Activated CD4-positive, alpha-beta memory T cell treated with anti-CD3 and anti-CD28 coated beads, Interleukin-2, amount 10 ng/mL, durations not matched to agents 7 days and 5 days (primary cell): ENCODE measurements at places on chromosomes 1 and 21. TPM values are rescaled to one million over a fixed set of nuclear protein-coding genes. Genes with fewer than 3 reads are reported as not detected.

GRCh38 chr1:9340864-9341263, 48.2 kb downstream of the SPSB1 start:
- no peak overlapping the region for H3K27ac ChIP-seq
- H3K4me3 ChIP-seq: no peak overlapping the region
- no peaks in the 10 kb centered on the region for H3K27me3 ChIP-seq
- no peaks in the 10 kb centered on the region for H3K4me1 ChIP-seq
- H3K36me3 ChIP-seq: no peaks in the 10 kb centered on the region
- DNase-seq: no peak

DNA sequence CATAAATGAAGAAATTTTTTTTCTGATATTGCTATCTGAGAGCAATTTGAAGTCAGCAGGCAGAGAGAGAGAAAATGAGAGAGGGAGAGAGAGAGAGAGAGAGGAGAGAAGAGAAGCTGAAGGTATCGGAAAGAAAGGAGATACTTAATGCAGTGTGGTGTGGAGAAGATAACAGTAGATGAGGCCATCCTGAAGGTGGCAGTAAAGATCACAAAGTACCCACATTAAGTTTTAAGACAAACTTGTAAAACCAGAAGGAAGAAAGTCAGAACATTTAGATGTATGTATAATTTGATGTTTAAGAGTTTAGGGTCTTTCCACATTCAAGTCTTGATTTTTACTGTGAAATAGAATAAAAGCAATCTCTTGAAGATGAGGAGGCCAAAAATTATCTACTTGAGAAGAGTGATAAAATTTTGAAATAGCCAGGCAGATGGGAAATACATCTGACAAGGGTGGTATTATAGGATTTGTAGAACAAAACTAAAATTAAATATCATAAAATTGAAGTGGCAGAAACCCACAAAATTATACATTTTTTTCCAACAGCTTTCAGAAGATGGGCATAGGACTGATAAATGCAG, 1753.4 kb downstream of the MRPL39 start:
- no peaks in the 10 kb centered on the region for H3K36me3 ChIP-seq
- H3K4me3 ChIP-seq: no peak overlapping the region
- H3K27ac ChIP-seq: no peak overlapping the region
- H3K27me3 ChIP-seq: peaks cover 3% of the 10 kb centered on the region
- no peak for DNase-seq

DNA sequence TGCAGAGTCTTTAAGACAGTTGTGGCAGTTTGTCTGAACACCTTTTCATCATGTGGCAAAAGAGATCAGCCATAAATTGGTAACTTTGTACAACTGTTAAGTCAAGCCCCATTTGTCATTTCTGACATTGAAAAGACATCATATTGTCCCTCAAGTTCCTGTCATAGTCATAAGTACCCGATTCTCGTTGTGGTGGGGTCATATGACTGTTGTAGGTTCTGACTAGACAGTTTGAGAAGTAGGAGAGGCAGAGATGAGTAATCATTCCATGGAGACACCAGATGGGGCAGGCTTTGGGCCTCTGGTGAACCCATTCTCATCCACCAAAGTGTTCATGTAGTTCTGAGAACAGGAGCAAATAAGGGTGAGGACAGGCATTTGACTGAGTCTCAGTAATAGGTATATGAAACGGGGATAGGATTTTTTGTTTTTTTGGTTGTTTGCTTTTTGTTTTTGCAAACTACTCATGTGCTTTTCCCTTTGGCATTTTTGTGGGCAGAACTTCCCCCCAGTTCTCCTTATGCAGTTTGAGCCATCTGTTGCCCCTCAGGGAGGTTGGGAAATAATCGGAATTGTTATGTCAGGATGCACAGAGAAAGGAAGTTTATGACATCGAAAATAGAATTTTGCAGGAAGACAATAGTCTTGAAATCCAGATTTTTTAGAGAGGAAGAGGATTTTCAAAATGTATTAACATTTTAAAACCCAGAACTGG, 86.9 kb upstream of the KCNE2 start:
- peak; percentile 42 for DNase-seq
- H3K27ac ChIP-seq: no peak overlapping the region
- H3K27me3 ChIP-seq: peaks cover 3% of the 10 kb centered on the region

DNA sequence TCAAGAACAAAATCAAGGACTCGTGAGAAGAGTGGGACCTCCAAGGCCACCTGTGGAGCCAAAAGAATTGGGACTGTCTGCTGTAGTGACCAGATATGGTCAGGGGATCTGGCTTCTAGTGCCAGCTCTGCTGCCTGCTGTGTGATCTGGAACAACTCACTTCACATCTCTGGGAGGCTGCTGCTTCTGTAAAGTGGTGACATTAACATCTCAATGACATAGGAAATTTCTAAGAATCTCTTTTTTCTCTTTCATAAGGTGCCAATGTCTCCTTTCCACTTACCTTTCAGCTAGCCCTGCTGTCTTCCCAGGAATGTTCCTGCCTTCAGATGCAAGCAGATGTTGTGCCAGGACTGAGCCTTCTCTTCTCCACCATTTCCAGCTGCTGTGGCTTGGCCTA, 5.0 kb upstream of the SRSF4 start:
- peaks cover 17% of the 10 kb centered on the region for H3K4me1 ChIP-seq
- H3K27me3 ChIP-seq: no peaks in the 10 kb centered on the region
- no peak overlapping the region for H3K27ac ChIP-seq
- no peak overlapping the region for H3K4me3 ChIP-seq
- H3K36me3 ChIP-seq: no peaks in the 10 kb centered on the region

- no peak for DNase-seq
- H3K4me1 ChIP-seq: peaks cover 40% of the 10 kb centered on the region
- peak overlapping the region; percentile 87 for H3K27ac ChIP-seq
These were observed 203.0 kb downstream of the TOMM20 start for GRCh38 chr1:234925440-234926263.

DNA sequence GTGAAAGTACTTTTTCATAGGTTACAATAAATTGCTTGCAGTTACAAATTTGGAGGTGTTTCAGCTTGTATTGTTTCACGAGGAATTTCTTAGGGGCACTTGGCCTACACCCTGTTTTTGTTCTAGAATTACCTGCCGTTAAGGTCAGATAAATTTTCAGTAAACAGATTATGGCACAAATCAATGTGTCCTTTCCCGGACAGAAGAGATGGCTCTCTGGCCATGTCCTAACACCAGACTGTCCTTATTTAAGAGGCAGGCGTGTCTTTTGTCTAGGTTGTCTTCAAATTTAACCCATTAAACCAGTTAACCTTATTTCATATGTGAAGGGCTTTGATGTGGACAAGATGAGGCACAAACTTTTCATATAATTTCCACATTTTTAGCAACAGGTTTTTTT, 243.4 kb downstream of the SDCCAG8 start:
- peaks cover 2% of the 10 kb centered on the region for H3K4me1 ChIP-seq
- no peaks in the 10 kb centered on the region for H3K27me3 ChIP-seq
- H3K36me3 ChIP-seq: peaks cover 22% of the 10 kb centered on the region
- no peak overlapping the region for H3K27ac ChIP-seq

DNA sequence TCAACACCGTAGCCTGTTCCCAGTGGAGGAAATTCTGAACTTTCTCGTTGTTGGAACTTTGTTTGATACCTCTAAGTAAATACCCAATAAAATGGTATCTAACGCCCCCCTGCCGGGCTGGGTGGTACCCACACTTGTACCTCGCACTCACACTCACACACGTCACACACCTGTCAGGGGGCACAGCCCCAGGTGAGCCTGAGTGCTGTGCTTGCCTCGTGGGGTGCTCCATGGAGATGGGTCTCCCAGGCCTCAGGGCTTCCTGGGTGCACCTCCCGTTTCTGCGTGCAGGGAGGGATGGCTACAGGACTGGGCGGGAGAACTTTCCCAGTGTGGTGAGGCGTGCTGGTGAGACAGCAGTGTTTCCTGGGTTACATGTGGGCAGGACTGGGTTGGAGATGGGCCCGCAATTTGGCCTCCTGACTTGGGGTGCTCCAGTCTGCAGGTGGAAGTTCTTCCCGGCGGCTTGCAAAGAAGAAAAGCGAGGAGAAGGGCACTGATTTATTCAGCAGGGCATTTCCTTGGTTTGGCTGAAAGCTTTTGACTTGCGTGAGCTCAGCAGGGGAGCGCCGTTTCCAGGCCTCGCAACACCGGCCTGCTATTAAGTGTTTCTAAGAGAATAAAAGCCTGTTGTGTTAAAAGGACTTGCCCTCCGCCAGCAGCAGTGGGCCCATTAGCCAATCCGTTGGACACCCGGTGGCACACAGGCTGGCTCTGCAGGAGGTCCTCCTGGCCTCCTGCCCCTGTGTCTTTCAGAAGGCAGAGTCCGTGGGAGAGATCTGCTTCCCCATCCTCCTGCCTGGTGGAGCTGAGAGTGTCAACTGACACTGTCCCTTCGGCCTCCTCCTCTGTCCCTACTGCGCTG, 79.7 kb downstream of the KIF26B start:
- no peaks in the 10 kb centered on the region for H3K36me3 ChIP-seq
- H3K4me3 ChIP-seq: no peak overlapping the region
- peaks cover 3% of the 10 kb centered on the region for H3K27me3 ChIP-seq
- no peak overlapping the region for H3K27ac ChIP-seq

DNA sequence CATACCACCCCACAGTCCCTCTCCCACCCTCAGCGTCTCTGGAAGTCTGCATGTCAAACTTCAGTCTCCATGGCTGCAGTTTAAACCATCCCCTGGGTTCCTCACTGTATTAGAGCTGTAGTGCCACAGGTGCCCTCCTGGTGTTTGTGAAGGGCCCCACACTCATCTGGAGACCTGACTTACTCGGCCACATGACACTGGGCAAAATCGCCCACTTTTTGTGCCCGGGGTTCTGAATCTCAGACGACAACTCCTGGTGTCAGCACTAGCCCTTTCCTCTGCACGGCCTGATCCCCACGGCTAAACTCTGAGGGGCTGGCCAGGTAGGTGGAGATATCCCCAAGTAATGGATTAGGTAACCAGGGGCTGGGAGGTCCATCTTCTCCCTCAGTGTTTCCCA, 6.5 kb downstream of the INKA2 start:
- no peaks in the 10 kb centered on the region for H3K36me3 ChIP-seq
- no peak for DNase-seq
- peaks cover 17% of the 10 kb centered on the region for H3K4me1 ChIP-seq
- H3K27me3 ChIP-seq: peaks cover 8% of the 10 kb centered on the region
- no peak overlapping the region for H3K27ac ChIP-seq

DNA sequence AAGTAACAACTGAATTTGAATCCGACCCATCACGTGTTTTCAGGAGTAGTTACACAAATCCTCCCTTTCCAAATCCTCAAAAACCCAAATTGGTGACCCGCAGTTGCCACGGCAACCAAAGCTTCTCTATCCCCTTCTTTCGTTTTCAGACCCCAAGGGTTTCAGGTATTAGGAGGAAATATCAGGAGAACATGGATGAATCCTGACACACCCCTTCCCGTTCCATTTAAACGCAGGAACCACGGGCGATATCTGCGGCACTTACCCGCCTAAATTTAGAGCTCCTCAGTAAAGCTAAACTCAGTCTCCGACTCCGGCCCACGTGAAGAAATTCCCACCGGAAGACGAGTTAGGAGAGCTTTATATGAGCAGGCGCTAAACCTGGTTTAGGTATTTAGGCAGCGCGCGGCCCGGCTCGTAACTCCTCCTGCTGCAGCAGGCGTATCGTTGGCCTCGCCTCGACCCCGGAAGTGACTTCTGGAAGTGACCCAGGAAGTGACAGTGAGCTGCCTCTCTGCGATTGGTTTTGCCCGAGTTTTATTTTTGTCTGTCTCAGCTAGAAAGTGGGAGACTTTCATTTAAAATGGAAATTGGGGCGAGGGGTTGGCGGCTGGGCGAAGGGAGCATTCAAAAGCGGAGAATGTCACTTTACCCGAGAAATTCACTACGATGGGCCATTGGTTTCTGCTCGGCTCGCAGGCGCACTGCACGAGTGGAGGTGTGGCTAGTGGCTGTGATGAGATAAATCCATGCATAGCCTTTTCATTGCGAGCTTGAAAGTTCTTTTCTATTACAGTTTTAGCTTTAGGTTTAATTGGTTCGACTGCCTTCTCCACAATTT, at the start of gene TAF1A:
TSS of gene TAF1A (minus strand) at position 472 of the 841 bp plus-strand sequence.
- peak; percentile 89 for DNase-seq
- peak within 1 kb of the TSS; percentile 93 for H3K4me3 ChIP-seq
- H3K4me1 ChIP-seq: peaks cover 42% of the 10 kb centered on the region
- no peaks in the 10 kb centered on the region for H3K27me3 ChIP-seq
- H3K36me3 ChIP-seq: peaks cover 10% of the 10 kb centered on the region

DNA sequence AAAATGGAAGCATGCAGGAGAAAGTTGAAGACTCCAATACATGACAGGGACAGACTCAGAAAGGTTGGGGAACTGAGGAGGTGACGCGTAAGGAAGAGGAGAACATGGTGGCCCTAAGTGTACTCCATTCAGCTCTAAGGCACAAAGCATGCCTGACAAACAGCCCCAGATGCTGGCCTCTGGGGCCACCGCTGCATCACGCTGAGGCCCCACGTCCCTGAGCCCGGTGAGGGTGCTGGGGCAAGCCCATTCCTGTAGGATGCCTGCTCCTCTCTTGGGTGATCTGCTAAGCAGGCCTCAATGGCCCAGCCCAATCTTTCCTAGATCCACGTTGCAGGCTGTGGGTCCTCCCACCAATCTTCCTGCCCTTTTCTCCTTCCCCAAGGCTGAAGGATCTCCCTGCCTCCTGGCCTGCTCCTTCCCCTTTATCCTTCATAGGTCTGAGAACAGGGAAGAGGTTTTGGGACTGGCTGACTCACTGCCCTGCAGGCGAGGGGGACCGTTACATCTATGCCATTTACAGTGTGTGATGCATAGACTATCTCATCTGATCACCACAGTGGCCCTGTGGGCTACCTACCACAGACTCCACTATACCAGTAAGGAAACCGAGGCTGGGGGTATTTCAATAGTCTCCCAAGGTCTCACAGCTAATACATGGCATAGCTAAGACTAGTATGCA, 16.8 kb upstream of the NID1 start:
- no peak for DNase-seq
- no peak overlapping the region for H3K27ac ChIP-seq
- H3K36me3 ChIP-seq: no peaks in the 10 kb centered on the region
- H3K27me3 ChIP-seq: no peaks in the 10 kb centered on the region

- peak; percentile 65 for DNase-seq
- no peaks in the 10 kb centered on the region for H3K27me3 ChIP-seq
- peak within 1 kb of the TSS; percentile 95 for H3K4me3 ChIP-seq
- peaks cover 52% of the 10 kb centered on the region for H3K4me1 ChIP-seq
- H3K36me3 ChIP-seq: peaks cover 41% of the 10 kb centered on the region
These were observed at the start of gene KIAA0040 for GRCh38 chr1:175192630-175193526. Gene KIAA0040 (minus strand): TSS chr1:175192776. CDS start chr1:175161013, 31,763 bp downstream.

DNA sequence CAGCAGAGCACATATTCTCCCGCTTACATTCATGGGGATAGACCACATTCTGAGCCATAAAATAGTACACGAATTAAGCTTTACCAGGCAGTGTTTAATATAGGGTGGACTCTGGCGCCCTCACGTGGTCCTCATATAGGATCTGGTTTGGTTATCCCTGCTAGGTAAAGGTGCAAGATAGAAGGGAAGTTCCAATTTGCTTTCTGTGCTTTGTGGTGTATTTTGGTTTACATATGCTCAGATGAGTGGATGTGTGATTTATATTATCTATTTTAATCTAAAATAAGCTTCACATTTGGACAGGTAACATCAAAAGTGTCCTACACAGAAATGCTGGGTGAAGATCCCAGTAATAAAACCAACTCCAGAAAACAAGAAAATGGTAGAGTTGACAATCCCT, 3.6 kb downstream of the CR1 start:
- no peak overlapping the region for H3K27ac ChIP-seq
- H3K4me3 ChIP-seq: no peak overlapping the region
- no peaks in the 10 kb centered on the region for H3K36me3 ChIP-seq
- peak; percentile 73 for DNase-seq
- peaks cover 58% of the 10 kb centered on the region for H3K27me3 ChIP-seq

GRCh38 chr1:179095924-179096323, 14.1 kb downstream of the TOR3A start:
- no peaks in the 10 kb centered on the region for H3K27me3 ChIP-seq
- peak overlapping the region; percentile 17 for H3K27ac ChIP-seq

FASLG gene
- total RNA-seq: 3.9 TPM

LHX8 gene
- not detected for total RNA-seq

EPHA8 gene
- not detected for total RNA-seq

MMEL1 gene
- 1.0 TPM for total RNA-seq
